NCI-H524 treated with DMSO at 0.1 percent for 48 hours (cell line): ENCODE measurements at places on chromosomes 5 and 9.

DNA sequence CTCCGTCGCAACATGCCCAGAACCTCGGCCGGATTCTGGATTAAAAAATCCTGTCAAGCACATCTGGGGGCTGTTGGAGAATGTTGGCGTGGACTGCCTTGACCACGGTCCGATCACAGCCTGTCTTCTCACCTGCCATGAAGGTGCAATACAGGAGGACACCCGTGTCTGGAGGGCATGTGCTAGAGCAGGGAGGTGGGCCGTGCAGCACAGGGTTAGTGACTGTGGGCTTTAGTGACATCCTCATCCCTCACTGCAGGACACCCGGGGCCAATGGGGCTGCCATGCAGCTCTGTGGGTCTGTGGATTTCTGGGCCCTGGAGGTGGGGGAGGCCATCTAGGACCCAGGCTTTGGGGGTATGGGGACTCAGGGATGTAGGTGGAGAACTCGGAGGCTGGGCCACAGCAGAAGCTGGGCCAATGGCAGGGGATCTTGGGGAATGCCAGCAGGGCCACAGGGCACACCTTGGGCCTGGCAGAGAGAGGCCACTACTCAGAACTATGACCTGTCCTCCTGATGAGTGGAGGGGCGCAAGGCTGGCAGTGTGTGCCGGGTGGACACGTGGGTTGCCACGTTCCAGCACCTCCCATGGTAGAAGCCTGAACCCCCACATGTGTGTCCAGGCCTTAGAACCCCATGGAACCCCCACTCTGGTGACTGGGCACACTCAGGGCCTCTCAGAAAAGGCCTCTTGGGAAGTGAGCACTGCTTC lies 23.3 kb downstream of the ZDHHC11B start:
- DNase-seq, result no peak

DNA sequence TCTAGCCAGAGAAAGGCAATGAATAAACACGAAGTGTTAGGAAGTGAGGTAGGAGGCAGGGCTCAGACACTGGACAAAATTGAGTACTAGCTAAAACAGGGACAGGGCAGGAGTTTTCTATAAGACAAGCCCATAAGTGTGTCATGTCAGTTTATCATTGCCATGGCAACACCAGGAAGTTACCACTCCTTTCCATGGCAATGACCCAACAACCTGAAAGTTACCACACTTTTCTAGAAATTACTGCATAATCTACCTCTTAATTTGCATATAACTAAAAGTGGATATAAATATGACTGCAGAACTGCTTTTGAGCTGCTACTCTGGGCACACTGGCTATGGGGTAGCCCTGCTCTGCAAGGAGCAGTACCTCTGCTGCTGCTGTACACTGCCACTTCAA lies 442.5 kb upstream of the COX7C start:
- no peak for DNase-seq

DNA sequence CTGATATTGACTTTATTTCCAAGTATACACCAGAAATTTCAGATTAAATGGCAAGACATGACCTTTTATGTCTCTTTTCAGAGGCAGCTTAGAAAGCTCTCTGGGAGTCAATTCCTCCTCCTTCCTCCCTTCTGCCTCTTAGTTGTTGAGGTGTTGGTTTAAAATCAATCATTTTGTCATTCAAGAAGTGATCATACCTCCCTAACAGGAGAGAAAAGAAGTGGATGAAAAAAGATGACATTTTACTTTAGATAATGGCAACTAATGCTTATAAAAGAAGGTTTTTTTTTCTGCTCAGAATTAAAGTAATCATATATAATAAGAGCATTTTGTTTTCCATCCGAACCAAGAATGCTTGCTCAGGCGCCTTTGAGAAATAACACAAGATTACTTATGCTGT lies 448.7 kb downstream of the CTNND2 start:
- DNase-seq, result no peak

DNA sequence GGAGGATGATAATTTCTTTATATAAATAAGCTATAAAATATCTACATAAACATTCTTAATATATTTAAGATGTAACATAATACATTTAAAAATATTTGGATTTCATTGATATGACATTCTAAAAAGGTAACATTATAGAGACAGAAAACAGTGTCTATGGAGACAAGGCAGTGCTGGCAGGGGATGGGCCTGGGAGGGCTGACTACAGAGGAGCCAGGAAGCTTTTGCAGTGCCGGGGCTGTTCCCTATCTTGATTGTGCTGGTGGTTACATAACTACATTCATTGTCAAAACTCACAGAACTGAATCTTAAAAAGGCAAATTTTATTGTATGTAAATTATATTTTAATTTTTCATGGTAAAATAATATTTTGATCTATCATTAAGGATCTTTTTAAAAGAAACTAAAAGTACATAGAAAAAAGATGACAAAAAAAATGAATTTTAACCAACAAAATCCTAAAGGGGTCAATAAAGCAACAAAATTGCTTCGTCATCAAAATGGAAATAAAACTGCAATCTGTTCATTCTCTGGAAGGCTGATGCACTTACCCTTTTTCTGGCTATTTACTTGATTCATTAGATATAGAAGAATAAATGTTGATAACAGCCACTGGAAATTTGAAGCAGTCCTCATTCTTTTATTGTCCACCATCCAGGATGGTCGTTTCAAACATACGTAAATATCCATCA lies 26.3 kb downstream of the LIFR start:
- DNase-seq, result no peak

DNA sequence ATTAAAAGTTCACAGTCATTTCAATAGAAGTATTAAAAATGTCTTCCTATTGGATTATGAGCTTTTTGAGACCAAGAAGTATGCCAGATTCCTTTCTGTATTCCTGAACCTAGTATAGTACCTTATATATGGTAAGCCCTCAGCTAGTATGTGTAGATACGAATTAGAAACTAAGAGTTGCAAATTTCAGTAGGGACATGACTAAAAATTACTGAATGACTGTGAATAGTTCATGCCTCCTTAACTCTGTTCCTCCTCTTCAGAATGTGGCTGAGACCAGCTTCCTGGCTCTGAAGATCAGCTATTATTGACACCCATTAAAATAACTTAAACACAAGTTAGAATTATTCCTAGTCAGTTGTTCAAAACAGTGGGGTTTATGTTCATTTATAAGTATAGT lies 19.7 kb downstream of the KDM3B start:
- DNase-seq, result no peak

DNA sequence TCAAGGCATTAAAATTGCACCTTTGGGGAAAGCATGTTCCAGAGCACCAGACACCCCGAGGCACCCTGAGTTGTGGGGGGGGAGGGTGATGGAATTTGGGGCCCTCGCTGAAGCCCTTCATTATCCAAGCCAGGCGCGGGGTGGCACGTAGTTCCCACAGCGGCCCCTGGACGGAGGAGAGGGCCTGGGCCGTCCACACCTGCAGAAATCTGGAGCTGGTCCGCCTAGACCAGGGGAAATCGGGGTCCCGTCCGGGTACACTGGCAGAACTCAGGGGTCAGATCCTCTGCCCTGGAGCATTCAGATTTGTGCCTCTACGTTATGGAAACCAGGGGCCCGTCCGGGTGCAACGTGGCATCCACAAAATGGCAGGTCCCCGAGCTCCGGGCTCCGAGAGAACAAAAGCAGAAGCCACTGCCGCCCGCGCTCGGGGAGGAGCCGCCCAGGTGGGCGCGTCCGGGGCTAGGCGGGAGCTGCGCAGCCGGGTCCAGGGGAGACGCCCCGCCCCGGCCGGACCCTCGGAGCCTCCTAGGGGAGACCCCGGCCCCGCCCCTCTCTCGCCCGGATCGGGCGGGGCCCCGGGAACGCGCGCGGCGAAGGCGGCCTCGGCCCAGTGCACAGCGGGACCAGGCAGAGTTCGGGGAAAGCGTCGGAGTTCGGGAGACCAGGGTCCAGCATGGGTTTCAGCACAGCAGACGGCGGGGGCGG lies at the start of gene PLEKHG4B:
Gene PLEKHG4B (plus strand): TSS at position 613 of the 708 bp plus-strand sequence. CDS start 64 bp downstream, at position 677.
- peak; percentile 73 for DNase-seq

- DNase-seq, result no peak
Measured at GRCh38 chr9:120764476-120764875, 28.7 kb downstream of the FBXW2 start.

- no peak for DNase-seq
Measured at GRCh38 chr5:56457887-56458812, 225.0 kb upstream of the ANKRD55 start.

- DNase-seq, result no peak
Measured at GRCh38 chr9:98101416-98101815, 17.6 kb downstream of the TRIM14 start.

GRCh38 chr9:134283111-134283515 lies 43.1 kb upstream of the RXRA start:
- DNase-seq, result no peak

DNA sequence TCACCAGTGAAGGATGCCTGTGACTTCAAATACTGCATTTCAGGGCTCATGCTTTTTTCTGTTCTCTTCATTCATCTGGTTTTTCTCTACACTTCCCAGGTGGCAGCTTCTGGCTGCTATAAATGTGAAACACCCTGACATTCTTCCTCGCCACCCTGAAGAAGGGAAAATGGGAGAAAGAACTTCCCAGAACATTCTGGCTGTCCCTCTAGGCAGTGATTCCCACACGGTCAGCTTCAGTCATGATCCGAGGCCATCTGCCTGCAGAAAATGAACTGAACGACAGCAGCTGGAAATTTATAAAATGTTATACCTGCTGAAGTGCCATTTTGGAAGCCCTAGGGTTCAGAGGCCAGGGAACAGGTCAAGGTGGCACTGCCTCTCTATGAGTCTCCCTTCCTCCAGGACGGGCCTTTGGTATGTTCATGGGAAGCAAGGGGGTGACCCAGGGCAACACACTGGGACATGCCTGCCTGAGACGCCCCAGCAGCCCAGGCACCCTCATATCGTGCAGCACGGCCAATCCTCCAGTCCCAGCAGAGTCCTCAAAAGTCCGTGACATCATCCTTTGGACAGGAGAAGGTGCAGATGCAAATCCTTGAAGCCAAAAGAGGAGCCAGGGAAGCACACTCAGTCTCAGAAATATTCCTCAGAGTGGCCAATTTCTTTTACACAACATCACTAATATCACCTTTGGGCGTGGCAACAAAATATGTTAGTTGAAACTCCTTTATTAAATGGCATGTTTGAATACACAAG lies 107.1 kb downstream of the SEMA5A start:
- DNase-seq, result no peak

DNA sequence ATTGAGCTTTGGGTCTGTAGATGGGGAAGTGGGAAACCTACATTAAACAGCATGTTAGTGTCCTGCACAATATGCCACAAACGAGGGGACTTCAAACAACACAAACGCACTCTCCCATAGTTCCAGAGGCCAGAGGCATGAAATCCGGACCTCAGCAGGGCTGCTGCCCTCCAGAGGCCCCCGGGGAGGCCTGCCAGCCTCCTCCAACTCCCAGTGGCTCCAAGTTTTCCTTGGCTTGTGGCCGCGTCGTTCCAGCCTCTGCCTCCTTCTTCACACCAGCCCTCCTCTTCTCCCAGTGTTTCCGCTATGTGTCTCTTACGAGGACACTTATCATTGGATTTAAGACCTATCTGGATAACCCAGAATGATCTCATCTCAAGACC lies 13.3 kb upstream of the COL5A1 start:
- no peak for DNase-seq

- no peak for DNase-seq
Measured at GRCh38 chr9:131584858-131585257, 39.5 kb downstream of the PRRT1B start.

DNA sequence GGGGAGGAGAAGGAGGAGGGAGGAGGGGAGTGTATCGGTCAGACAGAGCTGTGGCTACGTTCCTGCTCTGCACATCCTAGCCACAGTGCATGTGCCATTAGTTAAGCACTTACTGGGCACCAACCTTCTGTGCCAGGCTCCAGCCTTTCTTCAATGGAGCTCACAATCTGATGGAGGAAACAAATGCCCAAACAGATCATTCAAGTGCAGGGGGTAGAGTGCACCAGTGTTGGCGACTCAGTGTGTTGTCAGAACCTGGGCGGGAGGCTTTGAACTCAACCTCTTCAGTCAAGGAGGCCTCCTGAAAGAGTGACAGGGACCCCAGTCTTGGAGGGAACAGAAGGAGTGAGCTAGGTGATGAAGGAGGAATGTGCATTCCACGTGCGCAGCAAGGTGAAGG lies 51.9 kb upstream of the SHB start:
- DNase-seq, result no peak

DNA sequence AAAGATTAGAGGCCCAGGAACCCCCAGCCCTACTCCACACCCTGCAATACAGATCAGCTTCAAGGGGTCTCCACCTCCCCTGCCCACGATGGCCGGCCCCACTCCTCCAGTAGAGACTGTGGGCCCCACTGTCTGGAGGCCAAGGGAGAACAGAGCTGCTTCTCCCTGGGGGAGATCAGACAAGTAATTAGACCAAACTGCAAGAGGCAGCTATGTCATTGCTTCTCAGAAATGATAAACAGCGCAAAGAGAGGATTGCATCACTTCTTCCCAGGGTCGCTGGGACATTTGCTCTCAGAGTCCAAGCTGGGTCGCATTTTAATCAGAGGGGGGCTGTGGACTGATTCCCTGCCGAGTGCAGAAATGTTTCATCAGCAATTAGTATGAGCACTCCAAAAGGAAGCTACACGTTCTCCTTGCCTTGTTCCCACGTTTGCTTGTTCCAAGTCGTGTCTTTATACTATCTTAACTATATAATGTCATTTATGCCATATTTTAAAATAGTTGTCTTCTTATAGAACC lies 59.9 kb downstream of the ROPN1L start:
- no peak for DNase-seq

DNA sequence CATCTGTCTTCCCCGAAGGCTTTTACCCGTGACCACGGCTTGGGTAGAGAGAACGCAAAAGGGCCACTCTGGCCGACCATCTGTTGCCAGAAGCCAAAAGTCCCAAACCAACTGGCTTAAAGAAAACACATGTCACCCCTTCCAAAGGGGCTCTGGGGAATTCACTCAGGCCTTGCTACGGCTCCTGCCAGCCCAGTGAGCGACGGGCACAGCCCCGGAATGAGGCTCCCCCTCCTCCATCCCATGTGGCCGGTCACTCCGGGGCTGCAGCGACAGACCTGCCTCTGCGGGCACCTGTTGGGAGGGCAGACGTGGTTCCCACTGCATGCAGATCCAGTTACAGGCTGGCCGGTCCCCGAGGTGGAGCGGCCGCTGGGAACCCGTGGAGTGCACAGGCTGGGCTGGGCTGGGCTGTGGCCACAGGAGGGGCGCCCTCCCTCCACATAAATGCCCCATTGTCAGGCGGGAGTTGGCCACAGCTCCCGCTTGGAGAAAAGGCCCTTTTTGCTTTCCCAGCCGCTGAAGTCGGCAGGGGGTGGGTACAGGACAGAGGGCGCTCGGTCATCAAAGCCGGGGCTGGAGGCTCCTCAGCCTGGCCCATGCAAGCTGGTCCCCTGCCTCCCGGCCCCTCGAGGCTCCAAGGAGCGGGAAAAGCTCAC lies 19.9 kb downstream of the NOTCH1 start:
- peak; percentile 88 for DNase-seq

DNA sequence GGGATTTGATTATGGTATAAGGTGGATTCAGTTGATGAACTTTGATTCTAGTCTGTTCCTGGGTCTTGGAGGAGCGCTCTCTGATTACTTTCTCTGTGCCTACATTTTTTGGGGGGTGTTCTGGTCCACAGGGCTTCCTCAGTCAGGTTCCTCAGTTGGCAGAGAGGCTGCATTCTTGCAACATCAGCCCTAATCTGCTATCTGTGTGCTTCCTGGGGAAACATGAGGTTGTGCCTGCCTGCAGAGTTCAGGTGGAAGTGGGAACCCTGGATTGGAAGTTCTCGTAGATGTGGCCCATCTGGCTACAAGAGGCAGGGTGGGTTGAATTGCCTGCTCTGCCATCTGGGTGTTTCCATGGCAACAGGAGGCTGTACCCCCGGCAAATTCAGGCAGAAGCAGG lies 24.5 kb downstream of the POLK start:
- no peak for DNase-seq

- no peak for DNase-seq
Measured at GRCh38 chr9:70494221-70494620, 79.8 kb upstream of the KLF9 start.

- DNase-seq, result no peak
Measured at GRCh38 chr9:114629563-114630090, 18.5 kb downstream of the TMEM268 start.
